ENCODE measurements at places on chromosomes 12 and 14. TPM values are rescaled to one million over a fixed set of nuclear protein-coding genes. Genes with fewer than 3 reads are reported as not detected.

Gene PTCSC3
- total RNA-seq, result not detected

Gene SLC35F4
- total RNA-seq, result not detected

Gene GLIPR1L1
- total RNA-seq, result not detected

Gene SERPINA5
- 0.33 TPM for total RNA-seq

Gene CCDC59
- total RNA-seq, result 62.5 TPM

Gene SERPINA12
- total RNA-seq, result not detected

DNA sequence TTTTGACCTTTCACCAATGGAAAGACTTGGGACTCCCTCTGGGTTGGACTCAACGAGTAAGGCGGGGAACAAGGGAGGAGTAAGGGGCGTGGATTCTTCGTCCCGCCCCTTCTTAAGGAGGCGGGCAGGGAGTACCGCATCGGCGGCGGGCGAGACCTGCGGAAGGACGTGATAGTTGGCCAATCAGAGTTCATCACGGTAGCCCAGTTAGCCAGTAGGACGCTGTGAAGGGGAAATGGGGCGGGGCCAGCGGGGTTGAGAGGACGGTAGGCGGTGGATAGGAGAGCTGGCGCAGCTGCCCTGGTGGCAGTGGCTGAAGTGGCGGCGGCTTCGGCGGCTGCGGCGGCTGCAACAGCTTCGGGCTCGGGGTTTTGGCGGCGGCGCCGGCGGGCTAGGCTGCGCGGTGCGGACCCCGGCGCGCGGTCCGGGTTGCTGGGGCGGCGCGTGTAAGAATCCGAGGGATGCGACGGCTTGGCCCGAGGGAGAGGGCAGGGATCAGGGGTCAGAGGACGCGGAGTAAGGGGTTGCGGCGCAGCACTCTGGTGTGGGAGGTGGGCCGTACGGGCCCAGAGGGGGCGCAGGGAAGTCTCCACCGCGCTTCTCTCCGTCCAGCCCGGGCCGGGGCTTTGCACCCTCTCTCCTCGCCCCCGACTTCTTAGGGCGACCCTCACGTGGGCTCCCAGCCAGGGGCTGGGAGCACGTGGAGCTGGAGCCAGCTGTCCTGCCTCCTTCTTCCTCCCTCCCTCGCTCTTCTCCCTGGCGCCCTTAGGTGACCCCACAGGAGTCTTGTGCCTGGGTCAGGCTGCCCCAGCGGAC is at the start of gene TPCN1:
Gene TPCN1 (plus strand): TSS at position 284 of the 816 bp plus-strand sequence. CDS start 5,389 bp downstream, outside the sequence.
- DNase-seq, result peak; percentile 100

DNA sequence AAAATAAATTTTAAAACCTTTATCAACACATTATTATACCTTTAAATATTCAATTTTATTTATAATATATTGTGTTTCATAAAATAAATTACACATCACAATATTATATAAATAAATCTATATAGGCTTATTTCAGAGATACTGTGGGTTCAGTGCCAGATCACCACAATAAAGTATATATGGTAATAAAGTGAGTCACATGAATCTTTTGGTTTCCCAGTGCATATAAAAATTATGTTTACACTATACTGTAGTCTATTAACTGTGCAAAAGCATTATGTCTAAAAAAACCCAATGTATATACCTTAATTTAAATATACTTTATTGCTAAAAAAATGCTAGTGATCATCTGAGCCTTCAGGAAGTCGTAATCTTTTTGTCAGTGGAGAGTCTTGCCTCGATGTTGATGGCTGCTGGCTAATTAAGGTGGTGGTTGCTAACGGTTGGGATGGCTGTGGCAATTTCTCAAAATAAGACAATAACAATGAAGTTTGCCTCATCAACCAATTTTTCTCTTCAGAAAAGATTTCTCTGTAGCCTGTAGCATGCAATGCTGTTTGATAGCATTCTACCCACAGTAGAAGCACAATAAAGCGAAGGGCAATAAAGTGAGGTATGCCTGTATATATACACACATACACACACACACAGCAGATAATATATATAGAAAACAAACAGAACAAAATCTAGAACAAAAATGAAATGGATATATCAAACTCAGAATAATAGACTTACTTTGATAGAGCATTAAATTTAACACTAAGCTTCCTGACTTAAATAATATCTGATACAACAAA is 32.4 kb downstream of the CCDC59 start:
- DNase-seq, result no peak

DNA sequence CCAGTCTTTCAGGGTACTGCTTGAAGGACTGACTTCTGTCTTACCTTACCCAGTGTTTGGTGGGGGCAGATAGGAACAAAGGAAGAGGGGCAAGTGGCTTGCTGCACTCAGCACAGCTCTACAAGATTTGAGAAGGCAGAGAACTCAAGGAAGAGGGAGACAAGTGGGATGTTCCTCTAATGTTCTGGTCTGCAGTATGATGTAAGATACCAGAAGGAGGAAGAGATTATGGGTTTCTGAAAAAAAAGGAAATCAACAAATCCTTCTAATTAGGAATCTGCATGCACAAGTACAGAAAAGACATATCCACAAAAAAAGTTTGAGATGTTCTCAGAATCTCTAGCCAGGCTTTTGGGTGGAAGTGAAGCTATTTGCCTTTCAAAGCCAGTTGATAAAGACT is 37.1 kb downstream of the USP15 start:
- DNase-seq, result no peak

GRCh38 chr12:132244724-132245295 is 84.6 kb downstream of the GALNT9 start:
- no peak for DNase-seq

DNA sequence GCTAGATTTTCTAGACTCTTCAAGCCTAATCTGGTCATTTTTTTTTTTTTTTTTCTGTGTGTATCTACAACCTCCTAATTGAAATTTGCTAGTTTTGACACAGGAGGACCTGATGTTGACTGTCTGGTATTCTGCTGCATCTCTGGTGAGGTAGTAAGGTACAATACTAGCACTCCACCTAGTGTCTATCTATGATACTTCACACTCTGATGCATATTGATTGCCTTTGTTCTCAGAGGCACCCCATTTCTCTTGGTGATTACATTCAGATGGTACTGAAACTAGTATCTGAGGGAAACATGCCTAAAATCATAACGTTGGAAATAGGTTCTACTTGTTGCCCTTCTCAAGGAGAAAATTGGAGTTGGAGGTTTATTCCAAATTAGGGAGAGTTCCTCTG is 930.5 kb upstream of the NOVA1 start:
- DNase-seq, result peak; percentile 4

DNA sequence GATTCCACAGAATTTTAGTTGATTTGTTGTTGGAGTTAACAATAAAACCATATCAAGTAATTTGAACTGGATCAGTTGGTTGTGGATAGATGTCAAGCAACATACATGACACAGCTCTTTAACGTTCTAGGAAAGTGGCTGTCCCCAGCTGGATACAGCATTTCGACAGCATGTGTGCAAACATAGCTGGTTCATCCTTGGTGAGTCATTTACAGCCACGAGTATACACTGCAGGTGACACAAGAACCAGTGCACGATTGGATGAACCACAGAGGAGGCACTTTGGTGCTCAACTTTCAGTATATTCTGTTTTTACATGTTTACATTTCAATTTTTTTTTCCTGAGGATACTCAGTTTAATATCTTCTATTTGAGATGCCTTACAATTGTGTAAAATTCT is 242.4 kb downstream of the TMEM117 start:
- no peak for DNase-seq

Data from dermis blood vessel endothelial cell (primary cell).